Ascending aorta (tissue), 2 donors: ENCODE measurements at places on chromosomes 1 and 21. TPM values are rescaled to one million over a fixed set of nuclear protein-coding genes. Genes with fewer than 3 reads are reported as not detected.
A peak's percentile ranks its signal among the peaks of the same experiment; 100 is the strongest.

DNA sequence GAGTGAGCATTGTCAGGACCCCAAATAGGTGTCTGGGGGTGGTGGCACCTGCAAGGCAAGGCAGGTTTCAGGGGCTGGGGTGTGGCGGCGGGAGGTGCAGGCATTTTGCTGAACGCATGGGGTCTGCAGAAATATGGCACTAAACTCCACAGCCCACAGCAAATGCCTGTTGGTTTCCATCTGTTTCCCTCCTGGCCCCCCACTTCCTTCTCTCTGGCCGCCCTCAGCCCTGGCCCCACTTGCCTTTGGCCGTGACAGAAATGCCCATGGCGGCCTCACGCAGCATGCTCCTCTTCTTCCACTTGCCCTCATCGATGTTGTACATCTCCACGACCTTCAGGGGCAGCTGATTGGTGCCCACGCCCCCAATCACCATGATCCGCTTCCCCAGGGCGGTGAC lies 13.7 kb downstream of the KLHDC8A start:
- no peak overlapping the region for H3K4me3 ChIP-seq
- H3K27me3 ChIP-seq = peaks cover 7% of the 10 kb centered on the region
- DNase-seq = no peak
- H3K27ac ChIP-seq = no peak overlapping the region
- peaks cover 9% of the 10 kb centered on the region for H3K4me1 ChIP-seq

TPTE gene
- total RNA-seq = not detected

CYP4A22 gene
- total RNA-seq = not detected

LCE3E gene
- total RNA-seq = not detected

DNA sequence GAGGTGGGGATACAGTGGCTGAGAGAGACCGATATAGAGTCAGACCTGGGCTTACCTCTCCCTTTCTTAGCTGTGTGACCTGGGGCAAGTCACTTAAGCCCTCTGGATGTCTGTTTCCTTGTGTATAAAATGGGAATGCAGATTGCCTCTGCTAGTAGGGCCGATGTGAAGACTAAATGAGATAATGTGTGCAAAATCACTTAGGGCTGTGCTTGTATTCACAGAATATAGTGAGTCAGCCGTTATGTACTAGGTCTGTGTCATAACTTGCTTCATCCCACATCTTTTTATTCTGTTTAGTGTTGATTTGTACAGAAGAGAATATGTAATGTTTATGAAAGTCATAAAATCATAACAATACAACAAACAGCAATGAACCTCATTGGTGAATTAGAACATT lies 56.0 kb downstream of the PTPRU start:
- no peak overlapping the region for H3K4me3 ChIP-seq
- H3K27ac ChIP-seq = no peak overlapping the region
- H3K4me1 ChIP-seq = no peaks in the 10 kb centered on the region
- H3K36me3 ChIP-seq = peaks cover 27% of the 10 kb centered on the region

DNA sequence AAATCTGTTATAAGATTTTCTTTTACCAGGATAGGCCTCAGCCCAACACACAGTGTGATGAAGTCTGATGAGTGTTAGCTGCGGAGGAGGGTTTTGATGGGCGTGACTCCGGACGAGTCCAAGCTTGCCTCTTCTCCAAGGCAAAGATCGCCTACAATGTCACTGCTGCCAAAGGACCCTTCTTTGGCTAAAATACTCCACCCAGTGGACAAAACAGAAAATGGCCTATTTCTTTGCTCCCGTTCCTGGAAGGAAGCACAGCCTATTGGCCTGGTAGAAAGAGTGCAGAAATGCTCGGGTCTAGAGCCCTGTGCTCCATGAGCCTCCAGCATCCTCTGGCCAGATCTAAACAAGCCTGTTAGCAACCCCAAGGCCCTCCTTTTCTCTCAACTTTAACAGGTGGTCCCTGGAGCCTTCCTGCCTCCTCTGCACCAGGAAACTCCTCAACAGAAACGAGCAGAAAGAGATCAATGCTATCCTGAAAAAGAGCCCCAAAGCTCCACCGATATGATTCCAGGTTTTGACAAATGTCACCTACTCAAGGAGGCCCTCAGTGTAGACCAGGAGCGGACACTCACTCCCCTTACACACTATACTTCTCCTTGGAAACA lies 3.4 kb upstream of the CASQ2 start:
- H3K36me3 ChIP-seq = no peaks in the 10 kb centered on the region
- H3K4me3 ChIP-seq = peak overlapping the region; percentile 44
- no peaks in the 10 kb centered on the region for H3K4me1 ChIP-seq
- no peak for DNase-seq

AADACL3 gene
- total RNA-seq = not detected

DNA sequence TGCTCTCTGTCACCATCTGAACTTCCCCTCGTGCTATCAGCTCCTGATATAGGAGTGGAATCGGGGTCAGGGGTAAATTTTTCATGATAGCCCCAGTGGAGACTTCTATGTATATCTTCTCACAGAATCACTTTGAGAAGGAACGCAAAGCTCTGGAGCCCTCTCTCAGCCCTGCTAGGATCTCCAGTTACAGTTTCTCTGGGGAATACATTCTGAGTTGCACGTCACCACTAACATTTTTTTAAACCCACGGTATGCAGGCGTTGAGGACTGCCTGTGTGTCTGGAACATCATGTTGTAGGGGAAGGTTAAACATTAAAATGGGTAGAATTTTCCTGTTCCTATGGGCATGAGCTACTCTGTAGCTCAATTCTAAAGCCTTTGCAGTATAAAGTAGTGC lies 116.4 kb upstream of the FAM78B start:
- H3K36me3 ChIP-seq = no peaks in the 10 kb centered on the region
- H3K4me3 ChIP-seq = no peak overlapping the region
- no peak for DNase-seq
- no peak overlapping the region for H3K27ac ChIP-seq
- H3K27me3 ChIP-seq = no peaks in the 10 kb centered on the region

DNA sequence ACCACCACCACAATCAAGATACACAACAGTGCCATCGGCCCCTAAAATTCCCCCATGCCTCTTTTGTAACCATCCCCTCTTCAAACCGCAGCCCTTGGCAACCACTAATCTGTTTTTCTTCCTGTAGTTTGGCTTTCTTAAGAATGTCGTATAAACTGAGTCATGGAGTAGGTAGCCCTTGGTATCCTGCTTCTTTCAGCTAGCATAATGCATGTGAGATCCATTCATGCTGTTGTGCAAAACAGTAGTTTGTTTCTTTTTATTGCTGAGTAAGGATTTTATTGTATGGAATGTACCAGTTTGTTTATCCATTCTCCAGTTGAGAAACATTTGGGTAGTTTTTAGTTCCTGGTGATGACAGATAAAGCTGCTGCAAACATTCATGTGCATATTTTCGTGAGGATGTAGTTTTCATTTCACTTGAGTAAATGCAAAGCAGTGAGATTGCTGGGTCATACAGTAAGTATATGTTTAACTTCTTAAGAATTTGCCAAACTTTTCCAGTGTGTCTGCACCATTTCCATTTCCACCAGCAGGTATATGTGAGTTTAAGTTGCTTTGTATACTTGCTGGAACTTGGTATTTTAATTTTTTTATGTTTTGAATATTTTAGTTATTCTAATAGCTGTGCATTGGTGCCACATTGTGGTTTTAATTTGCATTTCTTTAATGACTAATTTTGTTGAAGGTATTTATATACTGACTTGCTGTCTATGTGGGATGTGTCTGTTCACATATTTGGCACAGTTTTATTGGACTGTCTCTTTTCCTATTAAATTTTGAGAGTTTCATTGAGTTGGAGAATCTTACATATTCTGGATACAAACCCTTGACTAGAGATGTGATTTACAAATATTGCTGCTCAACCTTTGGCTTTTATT lies 148.4 kb upstream of the MAP1LC3C start:
- DNase-seq = no peak
- peaks cover 4% of the 10 kb centered on the region for H3K36me3 ChIP-seq
- H3K27ac ChIP-seq = no peak overlapping the region
- no peaks in the 10 kb centered on the region for H3K4me1 ChIP-seq

GRCh38 chr21:42194863-42195262 lies 24.1 kb upstream of the ABCG1 start:
- H3K36me3 ChIP-seq = no peaks in the 10 kb centered on the region
- DNase-seq = no peak
- no peaks in the 10 kb centered on the region for H3K27me3 ChIP-seq
- no peaks in the 10 kb centered on the region for H3K4me1 ChIP-seq
- H3K27ac ChIP-seq = no peak overlapping the region

GRCh38 chr1:17875171-17875881 lies 120.2 kb downstream of the ACTL8 start:
- H3K27me3 ChIP-seq = no peaks in the 10 kb centered on the region
- H3K4me3 ChIP-seq = no peak overlapping the region
- no peaks in the 10 kb centered on the region for H3K36me3 ChIP-seq
- DNase-seq = no peak
- H3K4me1 ChIP-seq = no peaks in the 10 kb centered on the region

DNA sequence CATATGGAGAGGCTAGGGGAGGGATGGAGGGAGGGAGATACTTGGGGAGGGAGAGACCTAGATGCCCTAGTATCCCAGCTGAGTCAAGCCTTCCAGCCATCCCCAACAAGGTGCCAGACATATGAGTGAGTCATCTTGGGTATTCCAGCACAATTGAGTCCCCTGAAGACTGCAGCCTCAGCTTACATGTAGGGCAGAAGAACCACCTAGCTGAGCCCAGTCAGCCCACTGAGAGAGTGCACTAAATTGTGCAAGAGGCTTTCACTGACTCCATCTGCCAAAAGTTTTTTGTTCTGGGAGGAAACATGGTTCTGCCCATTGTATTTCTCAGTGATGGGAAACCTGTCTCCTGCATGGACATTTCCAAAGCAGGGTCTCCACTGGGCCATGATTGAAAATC lies 76.4 kb downstream of the FOXD2 start:
- no peak overlapping the region for H3K4me3 ChIP-seq
- H3K36me3 ChIP-seq = no peaks in the 10 kb centered on the region
- DNase-seq = no peak
- H3K27me3 ChIP-seq = no peaks in the 10 kb centered on the region
- H3K27ac ChIP-seq = no peak overlapping the region

PLA2G2D gene
- total RNA-seq = not detected

DNA sequence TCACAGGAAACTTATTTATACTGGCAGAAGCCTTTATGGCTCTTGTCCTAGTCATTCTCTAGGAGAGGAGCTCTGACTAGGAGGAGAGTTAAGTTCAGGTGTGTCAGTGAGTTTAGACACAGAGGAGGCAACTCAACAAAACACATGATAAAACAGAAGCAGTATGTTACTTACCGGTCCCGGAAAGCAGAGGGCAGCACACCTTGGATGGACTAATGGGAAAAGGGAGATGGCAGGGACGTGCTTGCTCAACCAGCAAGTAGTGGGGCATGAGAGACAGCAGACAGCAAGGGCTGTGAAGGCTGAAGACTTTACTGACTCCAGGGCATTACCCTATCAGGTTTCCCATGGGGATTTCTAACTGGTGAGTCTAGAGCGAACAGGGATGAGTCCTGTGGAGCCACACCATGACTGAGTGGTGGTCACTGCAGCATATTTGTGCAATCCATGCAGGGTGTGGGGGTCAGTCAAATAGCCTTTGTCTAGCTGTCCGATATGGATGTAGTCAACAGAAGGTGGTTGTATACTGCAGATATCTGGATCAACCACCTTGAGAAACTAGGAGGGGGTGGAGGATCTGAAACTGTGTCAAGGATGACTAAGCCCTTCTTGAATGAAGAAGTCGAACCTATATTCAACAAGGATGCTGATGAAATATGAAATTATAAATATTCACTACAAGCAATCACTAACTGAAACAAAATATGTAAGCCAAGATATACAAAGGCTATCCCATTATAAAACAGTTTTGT lies 596.3 kb upstream of the CHRM3 start:
- no peak overlapping the region for H3K27ac ChIP-seq
- no peaks in the 10 kb centered on the region for H3K4me1 ChIP-seq
- H3K4me3 ChIP-seq = no peak overlapping the region
- no peaks in the 10 kb centered on the region for H3K27me3 ChIP-seq

DNA sequence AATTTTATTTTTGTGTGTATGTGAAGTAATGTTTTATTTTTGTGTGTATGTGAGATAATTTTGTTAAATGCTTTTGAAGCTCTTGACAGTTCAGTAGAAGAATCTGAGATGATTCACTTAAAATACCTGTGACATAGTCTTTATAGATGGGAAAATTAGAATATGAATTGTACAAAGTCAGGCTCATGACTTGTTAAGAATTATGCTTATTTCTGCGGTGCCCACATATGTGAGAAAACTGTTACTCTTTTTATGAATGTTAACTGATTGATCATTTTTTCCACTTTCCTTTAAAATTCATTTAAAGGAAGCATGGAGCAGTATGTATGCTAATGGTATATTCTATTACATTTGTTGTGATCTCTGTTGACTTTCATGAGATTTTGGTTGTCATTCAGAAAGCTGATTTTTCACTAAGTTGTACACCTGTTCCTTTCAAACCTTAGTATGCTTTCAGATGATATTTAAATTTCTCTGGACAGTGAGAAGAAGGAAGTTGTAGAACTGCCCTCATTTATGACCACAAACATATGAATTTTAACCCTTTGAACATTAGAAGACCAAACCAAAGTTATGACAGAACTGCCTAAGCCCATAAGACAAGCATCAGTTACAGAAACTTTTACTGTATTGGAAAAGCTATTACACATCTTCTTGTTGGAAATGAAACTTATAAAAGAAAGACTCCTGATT lies 110.1 kb downstream of the POU2F1 start:
- no peak overlapping the region for H3K27ac ChIP-seq
- peaks cover 4% of the 10 kb centered on the region for H3K36me3 ChIP-seq
- DNase-seq = no peak
- H3K27me3 ChIP-seq = no peaks in the 10 kb centered on the region
- no peaks in the 10 kb centered on the region for H3K4me1 ChIP-seq

BSND gene
- total RNA-seq = not detected

DNA sequence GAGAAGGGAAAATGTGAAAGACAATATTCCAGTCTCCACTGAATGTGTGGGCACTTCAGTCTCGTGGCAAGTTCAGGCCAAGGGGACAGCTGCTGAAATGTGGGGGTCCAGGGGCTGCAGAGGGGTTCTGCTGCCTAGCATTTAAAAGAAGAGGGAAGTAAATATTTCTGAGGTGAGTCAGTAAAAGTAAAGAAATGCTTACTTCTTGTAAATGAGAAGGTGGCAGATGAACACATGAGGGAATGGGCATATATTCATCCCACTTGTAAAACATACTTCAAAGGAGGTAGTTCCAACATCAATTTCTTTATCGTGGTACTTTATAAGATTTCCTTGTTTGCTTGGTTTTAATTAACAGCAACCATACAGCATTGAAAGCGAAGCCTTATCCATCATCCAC lies 63.1 kb upstream of the HIVEP3 start:
- no peaks in the 10 kb centered on the region for H3K4me1 ChIP-seq
- H3K27ac ChIP-seq = no peak overlapping the region
- no peaks in the 10 kb centered on the region for H3K27me3 ChIP-seq
- no peak overlapping the region for H3K4me3 ChIP-seq

BCL2L15 gene
- total RNA-seq = not detected

DNA sequence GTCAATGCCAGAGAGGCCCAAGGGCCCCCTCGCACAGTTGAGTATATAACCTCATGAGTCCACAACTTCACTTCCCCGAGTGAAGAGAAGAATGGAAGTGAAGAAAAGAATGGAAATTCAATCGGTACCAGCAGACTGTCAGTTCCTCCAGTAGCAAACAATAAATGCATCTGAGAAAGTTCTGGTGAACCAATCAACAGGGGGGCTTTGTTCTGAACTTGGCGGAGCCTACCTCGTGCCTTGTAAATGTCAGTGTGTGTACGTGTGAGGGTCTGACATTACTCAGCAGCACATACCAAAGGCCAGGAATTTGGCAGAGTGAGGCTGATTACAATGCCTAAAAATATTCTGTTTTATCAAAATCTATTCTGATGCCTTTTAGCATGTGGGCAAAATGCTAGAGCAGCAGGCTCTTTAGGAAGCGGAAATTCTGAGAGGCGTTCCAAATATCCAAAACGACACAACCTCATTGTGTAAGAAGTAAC lies 238.5 kb downstream of the LTN1 start:
- no peaks in the 10 kb centered on the region for H3K36me3 ChIP-seq
- peaks cover 4% of the 10 kb centered on the region for H3K4me1 ChIP-seq
- no peak overlapping the region for H3K4me3 ChIP-seq

OR2L5 gene
- total RNA-seq = not detected
